Adrenal gland (tissue), 19 donors: ENCODE measurements at places on chromosomes 11 and 22. TPM values are rescaled to one million over a fixed set of nuclear protein-coding genes. Genes with fewer than 3 reads are reported as not detected.

MS4A14 gene
- total RNA-seq: 0.44 TPM

ACER3 gene
- 16.8 TPM for total RNA-seq

RAB39A gene
- 1.5 TPM for total RNA-seq

APOA4 gene
- total RNA-seq: not detected

OR5AN1 gene
- total RNA-seq: not detected

ROBO4 gene
- total RNA-seq: 27.7 TPM

NUDT22 gene
- total RNA-seq: 101 TPM

SERPING1 gene
- 96.9 TPM for total RNA-seq

CCDC117 gene
- total RNA-seq: 23.8 TPM

PARVA gene
- total RNA-seq: 23.3 TPM

RAG2 gene
- total RNA-seq: not detected

RIBC2 gene
- 0.49 TPM for total RNA-seq

CHADL gene
- total RNA-seq: 5.4 TPM

GRCh38 chr11:69382131-69383128, 88.5 kb downstream of the MYEOV start:
- H3K36me3 ChIP-seq: no peaks in the 10 kb centered on the region
- H3K4me1 ChIP-seq: no peaks in the 10 kb centered on the region
- H3K27me3 ChIP-seq: no peaks in the 10 kb centered on the region
- peak overlapping the region; percentile 21 for H3K27ac ChIP-seq
- peak; percentile 47 for DNase-seq

- H3K27me3 ChIP-seq: peaks cover 5% of the 10 kb centered on the region
- no peaks in the 10 kb centered on the region for H3K4me1 ChIP-seq
- no peak overlapping the region for H3K27ac ChIP-seq
- DNase-seq: no peak
- H3K36me3 ChIP-seq: no peaks in the 10 kb centered on the region
Observed at GRCh38 chr11:88536616-88537265, 199.2 kb upstream of the CTSC start.

DNA sequence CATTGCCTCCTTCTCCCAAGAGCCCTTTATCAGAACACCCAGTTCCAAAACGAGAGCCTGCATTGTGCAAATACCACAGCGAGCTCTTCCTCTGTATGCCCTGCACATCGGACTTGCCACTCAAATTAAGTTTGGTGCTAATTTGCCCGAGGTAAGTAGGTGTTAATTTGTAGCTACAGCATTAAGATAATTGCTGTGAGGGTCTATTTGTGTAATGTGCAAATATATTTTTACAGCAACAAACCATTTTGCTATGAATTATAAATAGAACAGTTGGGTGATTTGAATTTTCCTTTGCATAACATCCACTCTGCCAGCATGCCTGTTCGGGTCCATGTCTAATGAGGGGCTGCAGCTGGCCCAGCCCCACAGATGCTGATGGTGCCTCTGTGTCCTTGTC, 8.1 kb downstream of the ARHGAP8 start:
- no peaks in the 10 kb centered on the region for H3K36me3 ChIP-seq
- no peak for DNase-seq
- no peaks in the 10 kb centered on the region for H3K4me1 ChIP-seq
- no peak overlapping the region for H3K4me3 ChIP-seq
- no peak overlapping the region for H3K27ac ChIP-seq

DNA sequence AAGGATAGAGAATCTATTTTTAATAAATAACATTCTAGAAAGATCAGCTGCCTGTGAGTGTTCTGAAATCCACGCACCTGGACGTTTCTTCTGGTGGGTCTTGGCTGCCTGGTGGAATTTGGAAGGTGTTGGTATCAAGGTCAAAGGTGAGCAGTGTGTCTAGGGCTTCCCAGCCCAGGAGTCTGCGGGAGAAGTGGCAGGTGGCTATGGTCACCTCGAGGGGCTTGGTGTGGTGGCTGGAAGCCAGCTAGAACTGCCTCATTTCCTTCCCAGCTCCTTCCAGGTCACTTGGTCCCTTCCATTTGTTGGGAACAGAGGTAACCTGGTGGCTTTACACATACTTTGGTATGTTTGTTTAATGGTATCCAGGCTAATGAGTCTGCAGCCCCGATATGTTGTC, 41.4 kb downstream of the NAT10 start:
- no peak overlapping the region for H3K4me3 ChIP-seq
- no peaks in the 10 kb centered on the region for H3K27me3 ChIP-seq
- no peaks in the 10 kb centered on the region for H3K36me3 ChIP-seq
- H3K4me1 ChIP-seq: no peaks in the 10 kb centered on the region

DNA sequence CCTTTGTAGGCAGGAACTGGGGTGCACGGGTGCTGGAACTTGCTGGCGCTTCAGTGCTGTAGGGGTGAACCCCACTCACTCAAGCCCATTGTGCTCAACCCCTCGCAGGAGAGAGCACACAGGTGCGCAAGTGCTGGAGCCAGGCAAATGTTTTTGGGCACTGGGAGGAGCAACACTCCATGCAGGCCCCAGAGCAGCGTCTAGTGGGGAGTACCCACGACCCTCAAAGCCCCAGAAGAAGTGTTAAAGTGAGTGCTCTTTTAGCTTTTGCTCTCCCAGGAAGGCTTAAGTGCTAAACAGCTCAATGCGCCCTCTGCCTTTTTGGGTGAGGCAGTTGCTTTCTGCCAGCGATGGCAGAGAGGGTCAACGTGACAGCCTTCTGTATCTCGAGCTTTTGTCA, 282.2 kb upstream of the ARHGAP42 start:
- no peaks in the 10 kb centered on the region for H3K36me3 ChIP-seq
- no peak overlapping the region for H3K27ac ChIP-seq
- no peaks in the 10 kb centered on the region for H3K27me3 ChIP-seq
- H3K4me3 ChIP-seq: no peak overlapping the region
- no peak for DNase-seq

DNA sequence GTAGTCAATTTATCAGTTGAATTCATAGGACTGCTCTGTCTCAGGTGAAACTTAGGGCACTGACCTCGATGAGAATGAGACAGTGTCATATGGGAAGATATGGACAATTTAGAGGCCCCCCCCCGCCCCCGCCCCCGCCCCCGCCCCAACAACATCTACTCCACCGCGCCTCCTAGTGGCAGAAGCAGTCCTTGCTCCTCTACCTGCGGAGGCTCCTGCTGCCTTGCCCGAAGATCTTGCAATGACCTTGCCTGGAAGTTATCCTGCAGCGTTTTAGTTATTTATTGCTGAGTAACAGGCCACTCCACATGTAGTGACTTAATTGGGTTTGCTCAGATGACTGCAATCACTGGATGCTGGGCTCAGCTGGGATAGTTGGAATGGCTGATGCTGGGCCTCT, 15.2 kb downstream of the SERPINH1 start:
- no peak overlapping the region for H3K4me3 ChIP-seq
- H3K27me3 ChIP-seq: no peaks in the 10 kb centered on the region
- H3K36me3 ChIP-seq: no peaks in the 10 kb centered on the region
- peak; percentile 88 for DNase-seq
- peak overlapping the region; percentile 24 for H3K27ac ChIP-seq
- peaks cover 18% of the 10 kb centered on the region for H3K4me1 ChIP-seq

- H3K36me3 ChIP-seq: no peaks in the 10 kb centered on the region
- no peak overlapping the region for H3K27ac ChIP-seq
- no peaks in the 10 kb centered on the region for H3K4me1 ChIP-seq
- no peak overlapping the region for H3K4me3 ChIP-seq
- DNase-seq: no peak
Observed at GRCh38 chr11:62477927-62478326, 59.1 kb downstream of the SCGB1A1 start.

DNA sequence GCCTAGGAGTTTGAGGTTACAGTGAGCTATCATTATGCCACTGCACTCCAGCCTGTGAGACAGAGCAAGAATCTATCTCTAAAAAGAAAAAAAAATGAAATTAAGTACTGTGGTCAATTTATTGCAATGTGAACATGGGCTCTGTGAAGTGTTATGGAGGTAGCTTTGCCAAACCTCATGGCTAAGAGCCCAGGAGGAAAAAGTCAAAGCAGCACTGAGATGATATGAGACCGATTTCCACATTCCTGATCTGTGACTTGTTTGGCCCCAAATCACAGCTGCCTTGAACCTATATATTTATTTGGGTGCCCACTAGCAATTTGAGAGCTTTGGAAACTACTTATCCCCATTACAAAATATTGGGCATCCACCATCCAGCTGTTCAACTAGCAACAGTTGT, 29.8 kb upstream of the TMEM135 start:
- no peaks in the 10 kb centered on the region for H3K4me1 ChIP-seq
- no peak for DNase-seq
- H3K36me3 ChIP-seq: no peaks in the 10 kb centered on the region
- no peak overlapping the region for H3K4me3 ChIP-seq
- no peaks in the 10 kb centered on the region for H3K27me3 ChIP-seq
- H3K27ac ChIP-seq: no peak overlapping the region

DNA sequence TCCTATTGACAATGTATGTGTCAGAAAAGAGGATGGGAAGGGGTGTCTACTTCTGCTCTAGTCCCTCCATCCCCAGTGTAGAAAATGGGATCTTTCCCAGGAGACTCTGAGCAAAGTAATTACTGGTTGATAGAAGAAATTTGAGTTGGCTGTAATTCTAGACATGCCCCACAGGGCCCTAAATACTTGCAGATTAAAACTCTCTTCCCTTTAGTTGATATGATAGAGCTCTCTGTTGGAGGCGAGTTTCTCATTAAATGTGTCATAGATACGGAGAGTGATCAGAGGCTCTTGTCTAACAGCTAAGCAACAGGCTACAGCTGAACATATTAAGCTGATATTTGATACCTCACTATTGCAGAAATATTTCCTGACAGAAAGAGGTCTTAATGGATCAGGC, 32.9 kb downstream of the OR52E1 start:
- H3K27ac ChIP-seq: no peak overlapping the region
- no peak for DNase-seq
- H3K27me3 ChIP-seq: no peaks in the 10 kb centered on the region
- H3K4me3 ChIP-seq: no peak overlapping the region
- H3K36me3 ChIP-seq: no peaks in the 10 kb centered on the region

- H3K4me1 ChIP-seq: peaks cover 45% of the 10 kb centered on the region
- H3K4me3 ChIP-seq: no peak overlapping the region
- H3K27me3 ChIP-seq: no peaks in the 10 kb centered on the region
- H3K36me3 ChIP-seq: no peaks in the 10 kb centered on the region
- H3K27ac ChIP-seq: no peak overlapping the region
Observed at GRCh38 chr22:27868732-27869282, 50.2 kb downstream of the PITPNB start.

GRCh38 chr22:25838960-25839741, 97.2 kb downstream of the MYO18B start:
- no peak overlapping the region for H3K4me3 ChIP-seq
- no peak for DNase-seq
- no peaks in the 10 kb centered on the region for H3K36me3 ChIP-seq
- no peaks in the 10 kb centered on the region for H3K4me1 ChIP-seq

DNA sequence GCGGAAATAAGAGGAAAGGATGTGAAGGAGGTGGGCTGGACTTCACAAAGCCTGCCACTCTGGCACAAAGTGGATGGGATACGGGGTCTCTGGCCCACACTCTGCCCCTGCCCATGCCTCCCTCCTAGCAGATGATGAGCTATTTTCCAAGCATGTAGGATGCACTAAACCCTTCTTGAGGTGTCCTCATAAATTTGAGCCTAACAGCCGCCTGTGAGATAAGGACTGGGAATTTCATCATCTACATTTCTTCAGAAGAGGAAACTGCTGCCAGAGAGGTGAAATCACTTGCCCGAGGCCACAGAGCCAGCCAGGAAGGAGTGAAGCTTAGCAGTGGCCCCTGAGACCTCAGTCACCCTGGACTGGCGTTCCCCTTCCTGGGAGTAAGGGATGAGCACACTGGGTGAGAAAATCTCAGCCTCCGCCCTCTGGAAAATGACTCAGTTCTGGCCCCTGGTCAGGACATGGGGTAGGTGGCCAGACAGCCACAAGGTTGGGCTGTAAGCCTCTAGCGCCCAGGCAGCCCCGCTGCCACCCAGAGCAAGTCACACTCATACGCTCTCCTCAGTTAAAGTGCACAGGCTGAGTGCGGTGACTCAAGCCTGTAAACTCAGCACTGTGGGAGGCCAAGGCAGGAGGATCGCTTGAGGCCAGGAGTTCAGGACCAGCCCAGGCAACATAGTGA, 27.9 kb downstream of the MB start:
- no peaks in the 10 kb centered on the region for H3K36me3 ChIP-seq
- no peak overlapping the region for H3K27ac ChIP-seq
- DNase-seq: peak; percentile 72
- H3K4me1 ChIP-seq: no peaks in the 10 kb centered on the region

DNA sequence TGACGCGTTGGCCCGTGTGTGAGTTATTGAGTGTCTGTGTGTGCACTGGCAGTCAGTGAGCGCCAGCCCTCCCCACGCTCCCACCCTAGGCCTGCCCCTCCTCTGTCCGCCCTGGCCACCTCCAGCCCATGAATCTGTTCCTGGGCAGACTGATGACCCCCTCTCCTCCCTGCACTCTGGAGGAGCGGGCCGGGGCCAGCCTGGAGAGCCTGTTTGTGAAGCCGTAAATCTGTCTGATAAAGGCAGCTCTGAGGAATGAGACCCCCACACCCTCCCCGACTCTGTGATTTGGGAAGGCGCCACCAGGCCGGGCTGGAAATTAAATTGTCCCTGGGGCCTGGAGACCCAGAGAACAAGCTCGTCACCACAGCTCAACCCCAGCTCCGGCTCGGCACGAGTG, 8.6 kb downstream of the TSSC4 start:
- H3K27me3 ChIP-seq: peaks cover 18% of the 10 kb centered on the region
- H3K4me3 ChIP-seq: no peak overlapping the region
- H3K27ac ChIP-seq: peak overlapping the region; percentile 40
- no peaks in the 10 kb centered on the region for H3K4me1 ChIP-seq
- no peak for DNase-seq

GRCh38 chr11:33724644-33725035, 11.6 kb downstream of the CD59 start:
- H3K36me3 ChIP-seq: peaks cover 21% of the 10 kb centered on the region
- H3K4me3 ChIP-seq: no peak overlapping the region
- H3K27me3 ChIP-seq: no peaks in the 10 kb centered on the region
- DNase-seq: peak; percentile 41
- H3K4me1 ChIP-seq: peaks cover 42% of the 10 kb centered on the region

GRCh38 chr22:36239401-36240171, at the start of gene APOL2:
Gene APOL2, minus strand, starts transcription at chr22:36239527. Its CDS starts 6,365 bp downstream, at chr22:36233162.
- DNase-seq: peak; percentile 94
- H3K27me3 ChIP-seq: no peaks in the 10 kb centered on the region
- H3K27ac ChIP-seq: peak within 1 kb of the TSS; percentile 95

DNA sequence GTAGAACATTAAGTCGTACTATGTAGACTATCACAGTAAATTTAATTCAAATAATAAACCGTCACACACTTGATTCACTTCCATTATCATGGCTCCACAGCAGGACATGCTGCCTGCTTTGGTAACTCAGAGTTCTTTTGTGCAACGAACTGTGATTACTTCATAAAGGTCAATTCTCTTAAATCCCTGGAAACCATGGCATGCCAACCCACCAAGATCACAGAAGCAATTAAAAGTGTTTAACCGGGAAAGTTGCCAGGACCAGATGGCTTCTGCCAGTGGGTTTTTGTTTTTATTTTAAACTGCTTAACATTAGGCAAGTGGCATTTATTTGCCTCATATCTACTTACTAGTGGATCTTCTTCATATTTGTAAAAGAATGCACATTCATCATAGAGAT, 1162.1 kb downstream of the DLG2 start:
- H3K27ac ChIP-seq: no peak overlapping the region
- DNase-seq: no peak
- H3K4me1 ChIP-seq: no peaks in the 10 kb centered on the region

GRCh38 chr11:48064306-48064705, 83.9 kb downstream of the PTPRJ start:
- H3K27me3 ChIP-seq: no peaks in the 10 kb centered on the region
- no peak overlapping the region for H3K4me3 ChIP-seq
- no peaks in the 10 kb centered on the region for H3K36me3 ChIP-seq
